ENCODE measurements at places on chromosomes 4 and X.

GRCh38 chr4:103086551-103086950 lies 10.0 kb upstream of the SLC9B2 start:
- DNase-seq: no peak

- no peak for DNase-seq
Observed at GRCh38 chr4:24798036-24798610, 2.8 kb downstream of the SOD3 start.

DNA sequence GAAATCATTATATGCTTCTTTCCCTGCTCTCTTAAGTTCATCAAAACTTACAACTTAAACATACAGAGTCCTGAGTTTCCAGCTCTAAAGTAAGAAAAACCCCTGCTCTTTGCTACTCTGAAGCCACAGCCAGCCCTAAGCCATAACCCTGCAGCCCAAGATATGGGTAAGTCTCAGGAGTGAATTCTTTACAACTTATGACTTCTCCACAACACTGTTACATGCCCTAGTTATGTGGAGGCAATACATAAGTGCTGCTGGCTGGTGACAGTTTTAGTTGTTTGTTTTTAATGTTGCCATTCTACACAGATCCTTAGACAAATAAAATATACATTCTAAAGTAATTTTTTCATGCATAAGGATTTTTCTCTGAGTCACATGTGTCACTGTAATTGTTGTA lies 100.2 kb downstream of the FBXO8 start:
- DNase-seq: no peak

DNA sequence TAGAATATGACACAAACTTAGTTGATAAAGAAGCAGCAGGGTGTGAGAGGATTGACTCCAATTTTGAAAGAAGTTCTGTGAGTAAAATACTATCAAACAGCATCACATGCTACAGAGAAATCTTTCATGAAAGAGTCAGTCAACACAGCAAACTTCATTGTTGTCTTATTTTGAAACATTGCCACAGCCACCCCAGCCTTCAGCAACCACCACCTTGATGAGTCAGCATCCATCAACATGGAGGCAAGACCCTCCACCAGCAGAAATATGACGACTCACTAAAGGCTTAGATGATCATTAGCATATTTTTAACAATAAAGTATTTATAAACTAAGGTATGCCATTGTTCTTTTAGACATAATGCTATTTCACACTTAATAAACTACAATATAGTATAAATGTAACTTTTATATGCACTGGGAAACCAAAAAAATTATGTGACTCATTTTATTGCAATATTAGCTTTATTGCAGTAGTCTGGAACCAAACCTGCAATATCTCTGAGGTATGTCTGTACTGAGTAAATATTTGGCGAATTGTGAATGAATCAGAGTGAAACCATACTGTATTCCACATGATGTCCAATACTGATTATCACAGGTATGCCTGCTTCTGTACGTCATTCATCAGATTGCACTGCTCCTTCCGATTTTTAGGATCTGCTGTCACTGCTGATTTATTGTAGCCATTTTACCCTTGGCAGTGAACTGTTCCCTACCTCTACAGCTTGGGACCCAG lies 11.6 kb downstream of the FRMPD4 start:
- no peak for DNase-seq

- DNase-seq: no peak
Observed at GRCh38 chr4:118589471-118590055, 95.6 kb upstream of the METTL14 start.

GRCh38 chrX:123357941-123358340 lies 173.9 kb downstream of the GRIA3 start:
- DNase-seq: no peak

DNA sequence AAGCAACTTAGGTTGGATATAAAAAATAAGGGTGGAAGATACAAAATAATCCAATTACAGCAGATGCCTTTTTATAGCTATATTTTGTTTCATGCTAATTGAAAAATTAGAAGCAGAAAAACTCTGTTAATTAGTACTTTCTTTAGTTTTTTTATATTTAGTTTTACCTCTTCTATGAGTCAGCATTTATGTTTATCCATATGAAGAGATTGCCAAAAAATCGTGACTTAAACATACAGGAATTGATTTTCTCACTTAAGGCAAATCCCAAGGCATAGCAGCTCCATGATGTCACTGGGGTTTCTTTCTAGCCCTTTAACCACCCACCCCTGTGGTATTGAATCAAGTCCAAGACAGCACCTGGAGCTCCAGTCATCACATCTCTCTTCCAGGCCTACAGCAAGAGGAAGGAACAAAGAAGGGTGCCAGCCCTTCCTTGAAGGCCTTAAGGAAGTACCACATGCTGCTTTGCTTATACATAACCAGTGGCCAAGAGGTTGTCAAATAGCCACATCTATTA lies 365.8 kb upstream of the TENM3 start:
- peak; percentile 31 for DNase-seq

DNA sequence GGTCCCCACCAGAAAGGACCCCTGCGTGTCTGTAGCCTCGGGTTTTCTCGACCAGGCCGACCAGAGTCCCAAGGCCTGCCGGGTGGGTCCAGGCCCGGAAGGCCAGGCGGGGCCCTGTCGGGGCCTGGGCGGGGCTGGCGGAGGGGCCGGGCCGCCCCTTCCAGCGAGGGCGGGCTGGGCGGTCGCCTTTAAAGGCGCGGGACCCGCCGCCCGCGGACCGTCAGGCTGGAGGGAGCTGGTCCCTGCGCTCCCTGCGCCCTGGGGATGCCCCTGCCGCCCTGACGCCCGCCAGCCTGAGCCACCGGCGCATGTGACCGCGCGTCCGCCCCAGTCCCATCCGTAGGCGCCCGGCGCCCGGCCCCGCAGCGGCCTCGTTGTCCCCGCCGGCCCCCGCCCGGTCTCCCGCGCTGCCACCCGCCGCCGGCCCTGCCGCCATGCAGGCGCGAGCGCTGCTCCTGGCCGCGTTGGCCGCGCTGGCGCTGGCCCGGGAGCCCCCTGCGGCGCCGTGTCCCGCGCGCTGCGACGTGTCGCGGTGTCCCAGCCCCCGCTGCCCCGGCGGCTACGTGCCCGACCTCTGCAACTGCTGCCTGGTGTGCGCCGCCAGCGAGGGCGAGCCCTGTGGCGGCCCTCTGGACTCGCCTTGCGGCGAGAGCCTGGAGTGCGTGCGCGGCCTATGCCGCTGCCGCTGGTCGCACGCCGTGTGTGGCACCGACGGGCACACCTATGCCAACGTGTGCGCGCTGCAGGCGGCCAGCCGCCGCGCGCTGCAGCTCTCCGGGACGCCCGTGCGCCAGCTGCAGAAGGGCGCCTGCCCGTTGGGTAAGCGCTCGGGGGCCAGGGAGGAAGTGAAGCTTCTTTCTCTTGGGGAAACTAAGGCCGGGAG lies at the start of gene HTRA3:
TSS of gene HTRA3 (plus strand) at position 220 of the 883 bp plus-strand sequence. CDS start at position 435, 215 bp downstream.
- DNase-seq: no peak

DNA sequence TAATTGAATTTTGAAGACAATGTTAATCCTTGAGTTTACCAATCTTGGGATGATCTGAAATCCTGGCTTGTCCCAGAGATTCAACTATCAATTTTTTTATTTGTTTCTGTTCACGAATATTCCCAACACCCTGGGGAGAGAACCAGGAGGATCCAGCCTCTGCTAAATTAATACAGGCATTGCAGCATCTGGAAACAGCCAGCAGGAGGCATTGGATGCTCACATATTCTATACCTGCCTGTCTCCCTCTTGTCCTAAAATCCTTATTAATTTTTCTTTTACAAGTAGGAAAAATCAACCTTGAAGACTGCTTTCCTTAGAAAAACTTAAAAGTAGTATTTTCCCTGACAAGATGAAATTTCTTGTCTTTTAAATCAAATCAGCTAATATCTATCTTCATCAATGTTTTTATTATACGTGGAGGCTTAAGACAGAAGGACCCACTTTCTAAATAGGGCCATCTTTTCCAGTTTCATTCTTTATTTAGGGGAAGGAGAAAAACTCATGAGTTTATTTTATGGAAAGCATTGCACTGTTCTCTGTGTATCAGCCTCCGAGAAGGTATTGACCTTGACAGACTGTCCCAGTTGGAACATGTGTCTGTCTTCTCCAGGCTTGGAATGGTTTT lies 102.4 kb downstream of the CLNK start:
- no peak for DNase-seq

GRCh38 chr4:2767705-2768074 lies 11.6 kb upstream of the TNIP2 start:
- DNase-seq: no peak

GRCh38 chrX:14920196-14920595 lies 47.0 kb downstream of the MOSPD2 start:
- peak; percentile 20 for DNase-seq

- DNase-seq: no peak
Observed at GRCh38 chrX:153966841-153967535, 4.6 kb downstream of the HCFC1 start.

DNA sequence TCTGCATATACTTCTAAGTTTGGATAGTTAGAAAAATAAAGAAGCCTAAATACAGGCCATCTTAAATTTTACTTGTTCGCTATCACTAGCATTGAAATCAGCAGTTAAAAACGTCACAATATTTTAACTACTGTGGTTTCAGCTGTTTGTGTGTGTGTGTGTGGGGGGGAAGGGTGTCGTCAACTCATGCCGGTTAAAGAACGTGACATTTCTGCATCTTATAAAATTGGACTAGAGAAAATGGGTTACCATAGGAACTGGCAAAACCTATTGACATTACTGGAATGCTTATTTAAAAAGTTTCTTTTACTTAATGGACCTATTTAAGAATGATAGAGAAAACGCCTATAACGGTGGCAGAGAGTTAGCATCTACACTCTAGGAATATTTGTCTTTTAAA lies 1.2 kb upstream of the CNKSR2 start:
- DNase-seq: no peak

DNA sequence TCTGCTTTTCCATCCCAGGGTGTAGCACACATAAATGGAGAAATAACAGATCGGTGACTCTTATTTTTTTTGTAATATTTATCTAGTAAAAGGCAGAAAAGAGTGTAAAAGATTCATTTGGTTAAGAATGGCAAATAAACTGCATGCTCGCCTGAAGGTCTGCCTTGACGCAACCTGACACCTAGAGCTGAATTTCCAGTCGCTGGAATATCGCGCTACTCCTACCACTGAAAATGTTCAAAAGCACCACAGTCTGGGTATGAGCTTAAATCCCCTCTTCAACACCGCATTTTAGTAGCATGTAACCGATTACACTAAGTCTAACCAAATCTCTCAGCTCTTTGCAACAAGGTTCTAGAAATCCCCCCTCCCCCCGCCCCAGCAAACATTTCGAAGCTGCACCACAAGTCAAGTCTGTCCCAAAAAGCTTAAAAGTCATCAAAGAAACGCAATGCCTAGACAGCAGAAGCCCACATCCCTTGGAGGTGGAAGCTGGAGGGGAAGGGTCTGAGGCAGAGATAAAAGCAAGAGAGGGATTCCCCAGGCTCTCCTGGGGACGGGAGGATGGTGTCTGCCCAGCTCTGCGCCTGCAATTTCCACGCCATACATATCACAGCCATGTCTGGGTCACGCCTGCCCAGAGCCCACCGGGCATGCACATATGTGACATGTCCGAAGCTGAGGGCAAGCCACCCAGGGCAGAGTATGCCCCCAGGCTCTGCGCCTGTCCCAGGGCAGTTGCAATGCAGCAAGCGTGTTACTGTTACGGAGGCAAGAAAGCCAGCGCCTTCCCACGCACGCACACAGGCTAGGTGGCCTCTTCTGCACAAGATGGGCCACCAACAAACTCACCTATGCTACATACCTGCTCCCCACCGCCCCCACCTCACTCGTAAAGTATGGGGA lies 1.4 kb downstream of the FGF13 start:
- DNase-seq: no peak

DNA sequence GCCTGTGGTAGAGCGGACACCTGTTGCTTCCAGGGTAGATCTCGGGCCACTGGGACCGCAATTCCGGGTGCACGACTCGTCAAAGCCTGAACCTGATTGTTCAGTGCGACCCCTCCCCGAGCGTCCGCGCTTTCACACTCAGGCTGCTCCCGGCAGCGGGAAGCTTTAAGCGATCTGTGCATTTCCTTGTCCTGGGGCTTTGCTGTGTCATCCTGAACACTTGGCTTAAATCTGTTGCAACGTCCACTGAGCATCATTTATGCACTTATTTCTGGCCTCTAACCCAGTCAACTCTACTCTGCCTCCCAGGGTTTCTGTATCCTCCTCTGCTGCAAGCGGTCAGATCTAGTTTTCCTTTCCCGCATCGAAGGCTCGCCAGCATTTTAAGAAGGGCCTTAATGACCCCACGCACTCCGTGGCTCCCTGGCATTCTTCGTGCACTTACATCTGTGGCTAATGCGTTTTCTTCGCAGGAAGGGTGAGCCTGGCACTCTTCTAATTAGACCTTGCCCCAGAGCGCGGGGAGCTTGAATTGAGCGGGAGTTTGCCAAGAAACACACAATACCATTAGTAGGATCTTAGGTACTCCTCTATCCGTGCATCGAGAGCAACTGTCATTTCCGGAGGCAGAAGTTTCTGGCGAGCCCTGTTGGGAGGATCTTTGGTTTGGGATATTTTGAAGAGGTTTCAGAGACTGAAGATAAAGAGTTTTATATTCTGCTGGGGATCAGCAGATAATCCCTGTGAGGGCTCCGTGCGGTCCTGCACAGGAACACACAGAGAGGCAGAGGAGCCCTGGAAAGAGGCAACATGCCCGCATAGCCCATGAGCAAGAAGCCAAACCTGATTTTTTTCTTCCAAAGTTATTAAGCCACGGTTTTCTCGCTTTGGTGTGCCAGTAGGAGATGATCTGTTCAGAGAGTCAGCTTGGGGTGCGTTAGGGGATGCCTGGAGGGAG lies 654 bp upstream of the DDIT4L start:
- DNase-seq: no peak

DNA sequence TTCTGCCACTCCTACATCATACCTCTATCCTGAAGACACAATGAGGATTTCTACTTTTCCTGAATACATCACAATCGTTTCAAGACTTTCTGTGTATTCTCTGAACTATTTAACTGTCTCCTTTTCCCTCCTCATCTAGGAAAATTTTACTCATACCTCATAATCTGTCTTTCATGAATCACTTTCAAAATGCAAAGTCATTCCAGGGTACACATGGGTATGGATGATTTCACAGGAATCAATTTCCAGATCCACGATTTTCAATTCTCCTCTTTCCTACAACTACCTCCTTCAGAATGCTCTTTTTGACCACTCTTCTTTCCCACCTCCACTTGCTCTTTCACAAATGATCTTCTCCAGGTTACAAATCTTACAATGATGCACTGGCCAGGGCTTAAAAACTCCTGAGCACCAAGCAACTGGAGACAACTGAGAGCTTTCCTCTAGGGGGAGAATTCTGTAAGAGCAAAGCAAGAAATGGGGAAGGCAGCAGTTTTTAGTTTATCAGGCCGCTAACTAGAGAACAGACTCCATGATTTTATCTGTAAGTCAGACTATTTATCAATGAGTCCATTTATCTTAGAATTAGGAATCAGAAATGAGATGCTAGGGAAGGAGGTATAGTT lies 116.4 kb downstream of the PPP3CA start:
- no peak for DNase-seq

GRCh38 chr4:166091912-166092510 lies 219.0 kb downstream of the TLL1 start:
- DNase-seq: peak; percentile 27

All from fibroblast of skin of left quadriceps (primary cell).